Psoas muscle (tissue), 8 donors: ENCODE measurements at places on chromosomes 3 and 15. TPM values are rescaled to one million over a fixed set of nuclear protein-coding genes. Genes with fewer than 3 reads are reported as not detected.

OIP5 gene
- polyA plus RNA-seq: 2.4 TPM

IQCB1 gene
- polyA plus RNA-seq: 8.5 TPM

ANKRD63 gene
- polyA plus RNA-seq: not detected

GALNT15 gene
- 25.8 TPM for polyA plus RNA-seq

ATOSA gene
- polyA plus RNA-seq: 67.6 TPM

LINGO1 gene
- polyA plus RNA-seq: 0.61 TPM

GOLIM4 gene
- 12.6 TPM for polyA plus RNA-seq
